ENCODE measurements at places on chromosomes 7 and 10.

- H3K4me3 ChIP-seq: no peak overlapping the region
- DNase-seq: no peak
- H3K36me3 ChIP-seq: no peaks in the 10 kb centered on the region
- H3K4me1 ChIP-seq: no peaks in the 10 kb centered on the region
- H3K27me3 ChIP-seq: no peaks in the 10 kb centered on the region
Measured at GRCh38 chr10:57664815-57665214, 602.9 kb downstream of the IPMK start.

GRCh38 chr7:136174477-136175125 lies 197.4 kb upstream of the MTPN start:
- no peak overlapping the region for H3K4me3 ChIP-seq
- no peaks in the 10 kb centered on the region for H3K36me3 ChIP-seq
- no peak overlapping the region for H3K27ac ChIP-seq
- no peaks in the 10 kb centered on the region for H3K27me3 ChIP-seq
- H3K4me1 ChIP-seq: no peaks in the 10 kb centered on the region

GRCh38 chr7:68038621-68039314 lies 1042.1 kb downstream of the TYW1 start:
- peaks cover 8% of the 10 kb centered on the region for H3K4me1 ChIP-seq
- no peak overlapping the region for H3K27ac ChIP-seq
- no peak for DNase-seq
- H3K4me3 ChIP-seq: no peak overlapping the region

DNA sequence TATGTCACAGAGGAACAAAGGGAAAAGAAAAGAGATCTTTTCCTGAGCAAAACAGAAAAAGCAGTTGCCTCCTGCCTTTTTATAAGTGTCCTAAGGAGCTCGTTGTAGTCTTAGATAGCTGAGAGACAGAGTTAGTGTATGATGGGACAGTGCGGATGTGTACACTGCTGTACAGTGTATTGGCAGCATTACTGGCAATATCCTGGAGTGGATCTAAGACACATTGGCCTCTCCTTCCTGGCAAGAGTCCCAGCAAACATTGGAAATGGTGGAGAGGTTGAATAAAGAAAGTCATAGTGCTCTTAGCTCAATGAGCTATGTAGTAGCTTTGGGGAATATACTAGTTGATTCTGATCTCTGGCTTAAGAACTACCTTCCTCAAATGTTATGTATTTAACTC lies 22.7 kb downstream of the GARS1 start:
- H3K4me3 ChIP-seq: no peak overlapping the region
- no peak for DNase-seq
- no peaks in the 10 kb centered on the region for H3K4me1 ChIP-seq
- H3K27ac ChIP-seq: no peak overlapping the region
- peaks cover 45% of the 10 kb centered on the region for H3K36me3 ChIP-seq
- no peaks in the 10 kb centered on the region for H3K27me3 ChIP-seq

- no peak overlapping the region for H3K27ac ChIP-seq
- H3K27me3 ChIP-seq: peaks cover 4% of the 10 kb centered on the region
- H3K4me1 ChIP-seq: peaks cover 8% of the 10 kb centered on the region
- DNase-seq: no peak
- no peak overlapping the region for H3K4me3 ChIP-seq
- no peaks in the 10 kb centered on the region for H3K36me3 ChIP-seq
Measured at GRCh38 chr10:51815723-51816122, 116.3 kb upstream of the CSTF2T start.

GRCh38 chr10:70035531-70035930 lies 17.1 kb upstream of the MACROH2A2 start:
- DNase-seq: no peak
- no peaks in the 10 kb centered on the region for H3K36me3 ChIP-seq
- H3K4me1 ChIP-seq: peaks cover 7% of the 10 kb centered on the region

DNA sequence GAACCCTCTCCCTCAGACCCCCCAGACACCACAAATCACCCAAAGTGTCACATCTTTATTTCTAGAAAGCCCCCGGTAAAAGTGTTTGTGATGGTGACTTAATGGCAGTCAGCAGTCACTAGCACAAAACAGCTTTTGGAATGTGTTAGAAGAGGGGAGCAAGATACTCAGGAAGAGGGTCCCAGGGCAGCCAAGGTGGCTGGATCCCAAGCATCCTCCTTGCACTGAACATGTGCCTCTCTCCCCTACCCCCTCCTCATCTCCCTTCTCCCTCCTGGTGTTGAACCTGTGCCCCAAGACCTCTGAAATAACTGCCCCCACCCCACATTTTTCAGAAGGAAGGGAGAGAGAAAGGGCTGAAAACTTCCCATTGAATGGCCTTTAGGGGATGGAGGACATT lies 37.8 kb upstream of the MXI1 start:
- peaks cover 29% of the 10 kb centered on the region for H3K4me1 ChIP-seq
- H3K27ac ChIP-seq: no peak overlapping the region
- peak; percentile 18 for DNase-seq
- H3K27me3 ChIP-seq: peaks cover 48% of the 10 kb centered on the region

DNA sequence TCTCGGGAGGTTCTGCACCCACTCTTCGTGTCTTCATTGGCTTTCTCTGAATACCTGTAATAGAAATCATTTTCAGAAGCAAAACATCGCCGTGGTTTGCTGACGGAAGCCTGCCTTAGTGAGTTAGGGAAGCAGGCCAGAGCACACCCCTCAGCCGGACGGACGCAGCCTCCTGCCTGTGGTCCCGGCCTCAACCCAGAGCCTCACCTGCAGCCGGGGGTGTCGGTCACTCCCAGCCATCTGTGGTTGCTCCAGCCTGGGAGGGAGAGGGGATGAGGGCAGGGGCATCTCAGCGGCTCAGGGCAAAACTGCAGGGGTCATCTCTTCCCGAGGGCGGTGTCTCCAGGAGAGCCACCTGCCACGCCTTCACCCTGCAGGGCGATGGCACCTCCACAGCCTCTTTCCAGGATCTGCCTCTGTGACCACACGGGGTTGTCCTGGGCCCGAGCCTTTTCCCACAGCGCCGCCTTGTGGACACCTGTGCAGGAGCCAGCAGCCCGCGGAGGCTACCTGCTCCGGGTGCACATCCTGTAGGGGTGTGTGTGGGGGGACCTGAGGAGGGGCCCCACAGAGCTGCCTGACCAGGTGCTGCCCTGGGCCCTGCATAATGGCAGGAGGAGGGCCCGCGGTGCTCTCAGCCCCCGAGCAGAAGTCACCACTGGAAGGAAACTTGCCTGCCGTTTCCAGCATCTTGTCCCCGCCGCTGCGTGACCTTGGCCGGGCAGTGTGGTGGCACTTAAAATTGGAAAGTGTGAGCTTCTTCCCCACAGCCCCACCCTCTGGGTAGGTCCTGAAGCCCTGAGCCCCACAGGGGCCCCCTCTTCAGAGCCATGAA lies 21.6 kb upstream of the AP5Z1 start:
- peaks cover 7% of the 10 kb centered on the region for H3K4me1 ChIP-seq
- no peaks in the 10 kb centered on the region for H3K27me3 ChIP-seq
- peak; percentile 83 for DNase-seq

DNA sequence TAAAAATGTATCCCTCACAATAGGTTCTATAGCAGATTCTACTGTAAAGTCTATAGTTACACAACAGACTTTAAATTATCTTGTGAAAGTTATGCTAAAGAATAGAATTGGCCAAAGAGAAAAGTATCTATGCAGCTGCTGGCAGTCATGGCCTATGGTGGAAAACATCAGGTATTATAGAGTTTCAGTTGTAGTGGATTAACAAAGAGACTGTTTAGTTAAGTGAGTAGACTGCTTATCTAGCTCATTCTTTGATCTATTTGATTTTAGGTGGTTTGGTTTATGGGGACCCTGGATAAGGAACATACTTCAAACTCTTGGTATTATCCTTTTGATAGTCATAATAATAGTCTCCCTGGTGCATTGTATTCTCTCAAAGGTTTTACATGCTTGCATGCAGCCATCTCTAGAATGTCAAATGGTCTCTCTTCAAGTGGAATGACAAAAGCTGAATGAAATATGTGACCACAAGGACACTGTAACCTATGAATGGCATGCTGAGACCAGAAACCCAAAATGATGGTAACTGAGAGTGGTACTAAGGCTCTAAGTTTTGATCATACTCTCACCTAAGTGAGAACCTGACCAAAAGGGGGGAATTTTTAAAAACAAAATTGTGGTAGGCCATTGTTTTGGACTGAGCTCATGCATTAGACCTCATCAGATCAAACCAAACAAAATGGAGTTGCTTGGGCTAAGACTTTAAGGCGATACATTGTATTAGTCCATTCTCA lies 54.9 kb upstream of the NAMPT start:
- no peak for DNase-seq
- no peak overlapping the region for H3K4me3 ChIP-seq
- H3K4me1 ChIP-seq: no peaks in the 10 kb centered on the region

GRCh38 chr7:105131033-105131656 lies 117.1 kb downstream of the KMT2E start:
- no peak overlapping the region for H3K4me3 ChIP-seq
- DNase-seq: no peak
- H3K27me3 ChIP-seq: no peaks in the 10 kb centered on the region
- H3K27ac ChIP-seq: no peak overlapping the region

- peaks cover 9% of the 10 kb centered on the region for H3K4me1 ChIP-seq
- no peaks in the 10 kb centered on the region for H3K36me3 ChIP-seq
- no peak overlapping the region for H3K27ac ChIP-seq
Measured at GRCh38 chr7:1743481-1744230, 73.6 kb downstream of the ELFN1 start.

- H3K27me3 ChIP-seq: peaks cover 2% of the 10 kb centered on the region
- peaks cover 18% of the 10 kb centered on the region for H3K4me1 ChIP-seq
- no peak overlapping the region for H3K27ac ChIP-seq
Measured at GRCh38 chr7:3561932-3562331, 260.9 kb downstream of the SDK1 start.

GRCh38 chr10:119162452-119163092 lies 2.9 kb downstream of the SFXN4 start:
- H3K27me3 ChIP-seq: no peaks in the 10 kb centered on the region
- peak overlapping the region; percentile 42 for H3K27ac ChIP-seq
- H3K36me3 ChIP-seq: peaks cover 9% of the 10 kb centered on the region
- peaks cover 23% of the 10 kb centered on the region for H3K4me1 ChIP-seq

DNA sequence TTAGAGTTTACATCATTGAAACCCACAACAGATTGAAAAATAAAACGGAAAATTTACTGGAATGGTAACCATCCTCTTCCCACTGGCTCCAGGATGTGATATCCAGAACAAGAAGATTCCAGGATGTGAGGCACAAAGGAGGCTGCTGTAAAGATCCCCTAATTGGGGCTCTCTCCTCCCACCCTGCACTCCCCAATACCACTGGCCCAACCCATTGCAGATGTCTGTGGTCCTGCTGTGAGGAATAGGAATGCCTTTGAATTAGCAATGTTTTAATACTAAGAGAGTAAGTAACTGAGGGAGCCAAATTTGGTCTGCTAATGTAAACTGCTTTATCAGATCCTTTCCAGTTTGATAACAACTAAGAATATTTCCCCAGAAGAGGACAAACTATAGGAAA lies 225.9 kb upstream of the INHBA start:
- no peaks in the 10 kb centered on the region for H3K4me1 ChIP-seq
- H3K4me3 ChIP-seq: no peak overlapping the region
- H3K36me3 ChIP-seq: no peaks in the 10 kb centered on the region
- no peaks in the 10 kb centered on the region for H3K27me3 ChIP-seq

GRCh38 chr7:17690030-17690429 lies 250.3 kb downstream of the SNX13 start:
- no peak overlapping the region for H3K4me3 ChIP-seq
- no peak for DNase-seq
- no peaks in the 10 kb centered on the region for H3K27me3 ChIP-seq
- H3K36me3 ChIP-seq: no peaks in the 10 kb centered on the region
- no peak overlapping the region for H3K27ac ChIP-seq
- no peaks in the 10 kb centered on the region for H3K4me1 ChIP-seq

GRCh38 chr10:129648856-129649255 lies 181.8 kb downstream of the MGMT start:
- no peak overlapping the region for H3K4me3 ChIP-seq
- no peak overlapping the region for H3K27ac ChIP-seq
- no peak for DNase-seq
- peaks cover 6% of the 10 kb centered on the region for H3K4me1 ChIP-seq
- H3K27me3 ChIP-seq: no peaks in the 10 kb centered on the region

GRCh38 chr7:144474363-144474762 lies 70.9 kb upstream of the NOBOX start:
- no peaks in the 10 kb centered on the region for H3K4me1 ChIP-seq
- H3K27ac ChIP-seq: no peak overlapping the region
- H3K27me3 ChIP-seq: peaks cover 7% of the 10 kb centered on the region
- no peak overlapping the region for H3K4me3 ChIP-seq
- DNase-seq: no peak
- H3K36me3 ChIP-seq: no peaks in the 10 kb centered on the region

DNA sequence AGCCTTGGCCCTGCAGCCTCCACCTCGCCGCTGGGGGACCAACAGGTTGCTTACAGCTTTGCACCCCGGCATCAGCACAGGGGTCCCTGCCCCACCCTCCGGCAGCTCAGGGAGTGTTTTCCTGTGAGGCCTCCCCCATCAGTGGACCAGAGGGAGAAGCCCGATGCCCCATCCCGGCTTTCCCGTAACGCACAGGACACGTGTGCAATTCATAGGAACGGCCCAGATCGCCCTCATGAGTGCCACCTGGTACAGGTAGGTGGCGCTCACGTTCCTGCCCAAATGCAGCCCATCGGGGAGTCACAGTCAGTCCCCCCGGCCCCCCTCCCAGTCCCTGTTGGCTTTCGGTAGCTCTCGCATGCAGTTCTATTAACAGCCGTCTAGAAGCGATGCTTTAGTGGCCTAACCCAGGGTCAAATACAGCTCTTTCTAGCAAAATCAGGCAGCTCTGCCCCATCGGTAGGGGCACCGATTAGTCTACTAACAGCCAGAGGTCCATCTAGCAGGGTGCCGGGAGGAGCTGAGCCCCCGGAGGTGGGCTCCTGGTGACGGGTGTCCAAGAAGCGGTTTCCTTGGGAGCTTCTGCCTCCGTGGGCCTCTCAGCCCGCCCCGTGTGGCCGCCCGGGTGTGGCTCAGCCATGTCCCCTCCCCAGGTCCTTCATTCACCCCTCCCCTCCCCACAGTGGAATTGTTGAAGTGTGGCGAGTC lies 48.4 kb upstream of the GTF2IRD1 start:
- no peaks in the 10 kb centered on the region for H3K36me3 ChIP-seq
- H3K27ac ChIP-seq: no peak overlapping the region
- H3K4me1 ChIP-seq: no peaks in the 10 kb centered on the region

DNA sequence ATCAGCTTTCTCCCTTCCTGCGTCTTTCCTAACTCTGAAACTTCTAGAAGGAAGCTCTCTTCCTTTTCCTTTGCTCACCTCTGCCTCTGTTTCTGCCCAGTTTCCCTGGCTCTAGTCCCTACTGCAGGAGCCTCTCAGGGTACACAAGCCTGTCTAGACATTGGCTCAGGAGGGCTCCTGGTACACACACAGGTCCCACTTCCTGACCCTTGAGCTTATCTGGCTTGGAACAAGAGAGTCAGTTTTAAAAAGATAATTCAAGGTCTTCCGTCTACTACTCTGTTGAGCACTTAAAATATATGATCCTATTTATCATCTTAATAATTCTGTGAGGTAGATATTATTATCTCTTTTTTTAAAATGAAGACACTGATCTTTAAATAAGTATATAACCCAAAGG lies 140.7 kb downstream of the RTKN2 start:
- H3K4me1 ChIP-seq: no peaks in the 10 kb centered on the region
- no peak overlapping the region for H3K27ac ChIP-seq
- DNase-seq: no peak
- no peaks in the 10 kb centered on the region for H3K27me3 ChIP-seq

GRCh38 chr10:61815496-61815895 lies 86.0 kb upstream of the ARID5B start:
- no peak overlapping the region for H3K27ac ChIP-seq
- no peaks in the 10 kb centered on the region for H3K27me3 ChIP-seq
- no peaks in the 10 kb centered on the region for H3K36me3 ChIP-seq
- DNase-seq: no peak
- peaks cover 9% of the 10 kb centered on the region for H3K4me1 ChIP-seq
- no peak overlapping the region for H3K4me3 ChIP-seq

GRCh38 chr10:83819609-83820008 lies 319.7 kb upstream of the GHITM start:
- no peaks in the 10 kb centered on the region for H3K4me1 ChIP-seq
- H3K4me3 ChIP-seq: no peak overlapping the region
- H3K27me3 ChIP-seq: peaks cover 4% of the 10 kb centered on the region
- H3K36me3 ChIP-seq: no peaks in the 10 kb centered on the region
- DNase-seq: no peak
